ENCODE measurements at places on chromosomes 5 and 9.

GRCh38 chr5:175444060-175444904 is at the start of gene DRD1:
TSS of gene DRD1 (minus strand) at chr5:175444182. CDS start at chr5:175443099, 1,083 bp downstream.
- DNase-seq = peak; percentile 24

- peak; percentile 46 for DNase-seq
These were observed 124.2 kb downstream of the TRIO start for GRCh38 chr5:14267166-14267838.

DNA sequence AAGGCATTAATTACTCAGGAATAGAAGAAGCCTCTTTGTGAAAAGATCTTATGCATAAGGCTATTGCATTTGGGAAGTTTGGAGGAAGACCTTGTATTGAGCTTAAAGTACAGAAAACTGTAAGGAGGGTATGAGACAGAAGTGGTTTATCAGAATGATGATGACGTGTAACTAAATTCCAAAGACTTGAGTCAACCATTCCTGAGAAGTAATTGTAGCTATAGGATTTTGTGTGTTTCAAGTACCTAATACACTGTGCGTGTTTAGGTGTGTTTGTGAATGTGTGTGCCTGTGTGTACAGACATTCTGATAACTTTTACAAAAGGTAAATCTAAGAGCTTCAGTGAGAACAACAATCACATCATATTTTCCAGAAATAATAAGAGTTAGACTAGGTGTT is 46.5 kb upstream of the IRX2 start:
- no peak for DNase-seq

DNA sequence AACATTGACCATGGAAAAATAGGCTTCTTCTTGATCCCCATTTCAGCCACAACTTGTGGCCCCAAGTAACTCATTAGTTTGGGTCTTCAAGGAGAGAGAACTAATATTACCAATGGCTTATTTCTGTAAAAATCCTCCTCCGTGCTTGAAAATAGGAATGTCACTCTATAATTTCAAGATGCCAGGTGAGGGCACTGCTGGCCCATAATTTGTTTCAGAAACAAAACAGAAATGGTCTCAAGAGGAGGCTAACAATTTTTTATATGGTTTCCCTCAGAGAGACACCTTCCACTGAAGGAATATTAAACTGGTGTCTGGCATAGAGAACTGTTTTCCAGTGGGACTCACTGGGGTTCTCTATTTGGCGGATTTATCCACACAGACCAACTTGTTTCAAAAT is 437.0 kb upstream of the TRPC7 start:
- DNase-seq = no peak

DNA sequence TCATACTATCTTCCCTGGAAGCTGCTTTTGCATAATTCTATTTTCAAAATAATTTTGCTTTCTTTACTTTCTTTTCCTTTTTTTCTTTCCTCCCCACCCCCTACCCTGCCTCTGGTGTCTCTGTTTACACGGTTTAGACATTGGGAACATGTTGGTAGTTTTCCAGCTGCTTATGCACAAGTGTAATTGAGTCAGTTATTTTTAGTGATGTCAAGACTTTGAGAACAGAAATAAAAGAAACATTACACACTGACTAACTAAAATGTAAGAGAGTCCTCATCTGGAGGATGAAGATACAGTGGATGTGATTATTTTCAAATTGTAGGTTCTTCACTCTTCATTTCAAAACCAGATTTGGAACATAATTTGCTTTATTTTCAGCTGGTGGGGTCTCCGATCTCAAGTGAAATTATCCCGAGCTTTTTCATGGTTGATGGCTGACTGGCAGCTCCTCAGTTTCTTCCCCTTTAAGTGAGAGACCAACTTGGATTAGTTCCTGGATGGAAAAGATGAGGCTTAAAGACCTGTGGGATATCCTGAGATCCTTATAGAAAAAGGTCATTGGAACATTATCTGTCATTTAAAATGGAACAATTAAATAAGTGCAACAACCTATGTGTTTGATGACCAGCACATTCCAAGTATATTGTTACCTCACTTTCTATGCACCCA is 154.4 kb upstream of the ZNF462 start:
- DNase-seq = no peak
